ENCODE measurements at places on chromosomes 1 and 21. TPM values are rescaled to one million over a fixed set of nuclear protein-coding genes. Genes with fewer than 3 reads are reported as not detected.

The SEMA4A gene
- total RNA-seq = 0.16 TPM

The SH2D5 gene
- total RNA-seq = 1.4 TPM

The CAPN2 gene
- total RNA-seq = 278 TPM

The BMP8B gene
- under 0.01 TPM for total RNA-seq

The IKBKE gene
- total RNA-seq = 35.0 TPM

Data from bladder microvascular endothelial cell (primary cell).